ENCODE measurements at places on chromosomes 2 and 18.

GRCh38 chr2:187503700-187504099 is 50.5 kb downstream of the TFPI start:
- no peak for DNase-seq

- no peak for DNase-seq
Measured at GRCh38 chr18:50826027-50826426, 6.2 kb upstream of the MRO start.

- no peak for DNase-seq
Measured at GRCh38 chr2:216890138-216890537, 30.3 kb upstream of the TNP1 start.

DNA sequence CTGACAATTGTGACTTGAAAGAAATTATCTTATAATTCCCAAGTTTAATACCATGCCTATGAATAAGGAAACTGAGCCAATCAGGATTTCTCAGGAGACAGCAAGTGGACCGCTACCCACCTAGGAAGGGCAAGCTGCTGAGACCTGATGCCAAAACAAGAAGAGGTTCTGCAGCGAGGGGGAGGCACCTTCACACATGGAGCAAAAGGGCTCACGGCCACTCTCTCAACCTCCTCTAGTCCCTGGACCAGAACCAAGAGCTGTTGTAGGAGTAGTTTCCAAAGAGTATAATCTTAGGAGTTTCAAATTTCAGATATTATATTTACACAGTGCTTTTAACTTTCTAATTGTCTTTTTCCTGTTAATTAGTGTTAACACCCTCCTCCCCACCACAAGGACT is 154.7 kb upstream of the ETAA1 start:
- no peak for DNase-seq

- DNase-seq, result no peak
Measured at GRCh38 chr2:112026509-112026908, 28.6 kb upstream of the TMEM87B start.

DNA sequence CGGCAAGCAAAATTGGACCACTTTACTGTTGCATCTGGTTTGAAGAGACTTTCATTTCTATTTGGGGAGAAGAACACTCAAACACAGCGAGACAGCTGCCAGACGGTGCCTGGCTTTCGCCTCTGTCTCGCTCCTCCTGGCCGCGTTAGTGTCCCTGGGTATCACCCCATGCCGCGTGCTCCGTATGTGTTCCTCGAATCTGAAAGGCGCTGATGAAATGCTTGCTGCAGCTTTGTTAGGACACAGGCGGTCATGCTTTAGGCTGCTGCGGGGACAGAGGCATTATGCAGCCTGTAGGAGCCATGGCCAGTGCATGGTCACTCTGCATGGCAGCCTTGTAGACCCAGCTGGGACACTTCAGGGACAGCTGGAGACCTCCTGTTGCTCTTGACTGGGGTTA is 53.9 kb downstream of the LDLRAD4 start:
- no peak for DNase-seq

GRCh38 chr18:33157893-33158292 is 282.6 kb downstream of the CCDC178 start:
- no peak for DNase-seq

DNA sequence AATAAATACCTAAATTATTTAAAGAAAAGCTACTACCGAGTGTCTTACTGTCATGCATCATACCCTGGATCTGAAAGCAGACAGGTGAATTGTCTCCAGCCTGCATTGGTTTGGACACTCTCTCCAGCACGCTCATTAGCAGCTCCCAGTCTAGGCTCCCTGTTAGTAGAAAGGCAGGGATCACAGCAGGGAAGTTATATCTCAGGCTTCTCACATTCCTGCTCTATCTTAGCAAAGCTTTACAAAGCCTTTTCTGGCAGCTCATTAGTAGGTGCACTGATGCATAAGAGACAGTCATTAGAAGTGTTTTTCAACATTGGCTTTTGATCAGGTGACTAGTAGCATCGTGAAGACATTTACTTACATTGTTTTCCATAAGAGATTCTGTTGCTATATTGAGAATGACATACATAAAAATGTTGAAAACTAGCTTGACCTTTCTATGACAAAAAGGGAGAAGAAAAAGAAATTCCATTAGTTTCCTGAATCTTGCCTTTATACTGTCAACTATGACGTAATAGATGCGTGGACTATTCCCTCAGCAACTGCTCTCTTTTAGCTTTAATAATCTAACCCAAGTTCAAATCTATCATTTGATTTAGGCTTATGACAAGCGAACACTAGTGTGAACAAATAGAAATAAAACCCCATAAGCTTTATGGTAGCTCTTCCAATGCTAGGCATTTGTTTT is 408.7 kb upstream of the KCNH7 start:
- no peak for DNase-seq

- no peak for DNase-seq
Measured at GRCh38 chr2:99571954-99572353, 82.1 kb upstream of the REV1 start.

- no peak for DNase-seq
Measured at GRCh38 chr18:52319424-52319983, 20.5 kb upstream of the DCC start.

GRCh38 chr2:27006602-27007415 is 26.0 kb upstream of the TMEM214 start:
- no peak for DNase-seq

- no peak for DNase-seq
Measured at GRCh38 chr2:147182260-147182659, 662.6 kb upstream of the ACVR2A start.

GRCh38 chr2:128808462-128809258 is 490.0 kb upstream of the HS6ST1 start:
- no peak for DNase-seq

GRCh38 chr2:102144128-102144527 is 1.6 kb downstream of the IL1R1 start:
- DNase-seq, result no peak

- no peak for DNase-seq
Measured at GRCh38 chr2:11550302-11550701, 16.5 kb downstream of the GREB1 start.

GRCh38 chr2:26632624-26633185 is 8.5 kb downstream of the CIB4 start:
- DNase-seq, result no peak

DNA sequence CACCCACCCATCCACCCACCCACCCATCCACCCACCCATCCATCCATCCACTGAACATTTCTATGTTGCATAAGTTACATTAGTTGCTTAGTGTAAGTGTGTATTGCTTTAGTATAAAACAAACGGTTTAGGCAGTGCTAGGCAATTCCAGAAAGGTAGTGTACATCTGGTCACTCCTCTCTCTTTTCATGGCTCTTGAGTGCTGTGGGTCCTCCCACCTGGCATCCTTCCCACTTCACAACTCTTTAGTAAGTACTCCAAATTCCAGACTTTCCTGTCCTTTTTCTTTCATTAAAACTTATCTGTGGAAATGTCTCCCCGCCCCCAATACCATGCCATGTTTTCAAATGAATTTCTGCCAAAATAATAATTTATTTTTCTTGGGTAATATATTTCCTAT is 122.5 kb downstream of the PLEKHM3 start:
- DNase-seq, result no peak

DNA sequence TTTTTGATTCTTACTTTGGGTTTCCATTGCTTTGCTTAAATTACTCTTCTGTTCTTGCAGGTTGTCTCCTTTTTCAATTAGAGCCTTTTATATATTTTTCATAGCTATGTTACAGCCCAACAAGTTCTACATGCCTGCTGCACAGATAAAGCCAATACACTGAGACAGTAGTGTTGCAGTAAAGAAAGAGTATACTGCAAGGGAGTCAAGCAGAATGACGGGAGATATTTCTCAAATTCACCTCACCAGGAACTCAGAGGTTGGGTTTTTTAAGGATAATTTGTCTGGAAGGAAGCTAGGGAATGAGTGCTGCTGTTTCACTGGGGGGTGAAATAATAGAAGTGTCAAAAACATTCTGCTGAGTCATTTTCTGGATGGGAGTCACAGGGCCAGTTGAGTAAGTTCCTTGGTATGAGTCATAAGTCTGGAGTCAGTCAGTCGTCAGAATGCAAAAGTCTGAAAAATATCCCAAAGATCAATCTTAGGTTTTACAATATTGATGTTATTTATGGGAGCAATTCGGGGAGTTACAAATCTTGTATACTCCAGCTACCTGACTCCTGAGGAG is 193.0 kb upstream of the RGPD4 start:
- DNase-seq, result no peak

DNA sequence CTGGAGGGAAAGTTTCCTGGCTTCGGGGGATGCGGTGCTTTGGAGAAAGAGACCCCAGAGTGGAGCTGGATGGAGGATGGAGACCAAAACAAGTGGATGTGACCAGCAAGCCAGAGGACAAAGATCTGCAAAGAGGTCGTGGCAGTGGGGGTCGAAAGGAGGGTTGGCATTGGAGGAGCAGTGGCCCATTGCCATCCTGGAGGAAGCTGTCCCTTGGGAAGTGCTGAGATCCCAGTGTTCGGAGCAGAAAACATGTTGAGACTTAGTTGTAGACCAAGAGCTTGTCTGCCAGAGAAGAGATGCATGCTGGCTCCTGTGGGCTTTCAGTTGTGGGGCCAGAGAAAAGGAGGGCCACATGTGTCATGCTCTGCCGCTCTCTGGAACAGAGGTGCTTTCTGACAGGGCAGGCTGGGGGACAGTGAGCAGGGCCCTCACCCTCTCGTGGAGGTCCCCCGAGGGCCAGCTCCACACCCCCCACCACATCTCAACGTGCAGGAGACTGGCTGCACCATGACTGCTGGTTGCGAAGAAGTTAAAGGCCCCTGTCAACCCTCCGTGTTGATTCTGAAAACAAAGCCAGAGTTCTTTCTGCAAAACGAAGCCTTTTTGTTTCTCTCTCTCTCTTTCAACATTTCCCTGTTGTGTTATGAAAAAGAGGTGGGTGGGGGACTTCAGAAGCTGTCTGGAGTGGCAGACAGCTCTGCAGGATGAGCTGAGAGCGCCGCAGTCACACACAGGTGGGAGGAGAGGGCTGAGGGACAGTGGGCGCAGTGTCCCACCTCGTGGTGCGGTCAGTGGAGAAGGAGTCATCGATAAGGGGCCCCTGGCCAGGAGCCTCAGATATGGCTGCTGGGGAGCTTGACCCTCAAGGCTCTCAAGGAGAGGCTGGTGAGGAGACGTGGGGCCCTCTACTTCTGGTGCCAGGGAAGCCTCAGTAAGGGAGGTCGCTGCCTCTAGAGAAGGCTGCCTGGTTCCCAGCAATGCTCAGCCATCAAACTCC is 77.6 kb upstream of the BCL2L11 start:
- peak; percentile 45 for DNase-seq

DNA sequence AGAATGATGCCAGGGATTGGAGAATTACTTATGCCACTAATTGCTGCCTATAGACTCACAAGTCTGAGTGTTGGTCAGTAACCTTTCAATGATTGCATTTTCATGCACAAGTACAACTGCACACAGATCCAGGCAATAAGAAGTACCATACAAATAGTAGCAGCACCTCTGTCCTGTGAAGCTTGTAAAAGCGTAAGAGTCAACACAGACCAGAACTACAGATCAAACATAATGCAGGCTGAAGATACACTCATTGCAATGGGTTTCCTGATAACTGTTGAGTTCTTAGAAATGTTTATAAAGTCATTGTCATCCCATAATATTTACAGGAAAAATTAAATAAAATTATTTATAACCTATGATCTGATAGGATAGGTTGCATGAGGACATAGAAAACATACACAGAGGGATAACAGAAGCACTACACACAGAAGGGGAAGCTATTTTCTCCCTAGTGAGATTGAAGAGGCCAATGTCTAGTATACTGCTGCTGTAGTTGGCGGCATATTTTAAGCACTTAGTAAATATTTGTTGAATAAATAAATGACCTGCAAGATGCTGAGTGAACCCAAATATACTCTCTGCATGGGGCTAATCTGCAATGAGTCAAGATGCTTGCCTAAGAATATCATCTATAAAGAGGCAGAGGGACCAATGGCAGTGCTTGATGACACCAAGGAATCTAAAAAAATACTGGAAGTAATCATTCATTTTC is 5.7 kb upstream of the PIK3C3 start:
- DNase-seq, result no peak

DNA sequence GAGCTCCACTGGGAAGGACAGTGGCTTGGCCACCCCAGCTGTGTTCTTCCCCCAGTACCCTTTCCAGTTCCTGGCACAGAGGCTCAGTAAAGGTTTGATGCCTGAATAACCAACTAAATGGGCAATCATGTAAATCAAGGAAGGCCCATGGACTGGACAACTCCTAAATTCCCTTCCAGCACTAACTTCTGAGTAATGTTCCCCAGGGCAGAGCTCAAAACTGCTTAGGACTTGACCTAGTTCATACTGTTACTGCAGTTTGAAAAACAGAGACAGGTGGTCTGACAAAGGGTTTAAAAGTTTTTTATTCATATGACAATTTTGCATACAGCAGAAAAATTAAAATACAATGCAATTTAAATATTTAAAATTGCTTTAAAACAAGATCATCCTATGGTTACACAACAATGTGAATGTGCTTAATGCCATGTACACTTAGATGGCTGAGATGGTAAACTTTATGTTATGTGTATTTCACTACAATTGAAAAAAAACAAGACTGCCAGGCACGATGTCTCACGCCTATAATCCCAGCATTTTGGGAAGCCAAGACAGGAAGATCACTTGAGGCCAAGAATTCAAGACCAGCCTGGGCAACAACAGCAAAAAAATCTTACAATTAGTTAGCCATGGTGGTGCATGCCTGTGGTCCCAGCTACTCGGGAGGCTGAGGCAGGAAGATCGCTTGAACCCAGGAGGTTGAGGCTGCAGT is 26.2 kb downstream of the PCBP1 start:
- no peak for DNase-seq

- no peak for DNase-seq
Measured at GRCh38 chr18:53553030-53553429, 671.4 kb downstream of the MBD2 start.

DNA sequence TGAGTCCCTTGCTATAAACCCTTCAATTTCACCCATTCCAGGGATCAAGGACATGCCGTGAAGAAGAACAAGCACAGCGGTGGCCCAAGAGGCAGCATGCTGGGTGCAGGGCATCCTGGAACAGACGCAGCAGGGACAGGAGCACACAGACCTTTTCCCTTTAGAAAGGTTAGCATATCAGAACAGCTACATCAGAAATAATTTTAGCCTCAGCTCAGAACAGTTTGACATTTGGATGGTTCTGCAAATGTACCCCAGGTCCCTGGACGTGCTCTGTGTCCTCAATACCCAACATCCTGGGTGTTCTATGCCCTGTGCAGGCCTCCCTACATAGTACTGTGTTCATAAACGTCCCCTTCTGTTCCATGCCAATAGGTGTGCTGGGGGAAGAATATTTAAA is 80.4 kb downstream of the MYOM1 start:
- DNase-seq, result no peak

- DNase-seq, result peak; percentile 14
Measured at GRCh38 chr2:220533485-220533884, 906.1 kb downstream of the SLC4A3 start.

GRCh38 chr2:123853161-123853560 is 171.9 kb upstream of the CNTNAP5 start:
- no peak for DNase-seq

- no peak for DNase-seq
Measured at GRCh38 chr18:10663750-10664149, 137.9 kb downstream of the NAPG start.

- no peak for DNase-seq
Measured at GRCh38 chr18:1483385-1483784, 578.7 kb downstream of the ADCYAP1 start.
